ENCODE measurements at places on chromosomes 16 and 17.

GRCh38 chr17:1977583-1978395 is 47.3 kb downstream of the RTN4RL1 start:
- no peak for DNase-seq

- no peak for DNase-seq
Observed at GRCh38 chr16:54080524-54081008, 206.0 kb downstream of the IRX3 start.

DNA sequence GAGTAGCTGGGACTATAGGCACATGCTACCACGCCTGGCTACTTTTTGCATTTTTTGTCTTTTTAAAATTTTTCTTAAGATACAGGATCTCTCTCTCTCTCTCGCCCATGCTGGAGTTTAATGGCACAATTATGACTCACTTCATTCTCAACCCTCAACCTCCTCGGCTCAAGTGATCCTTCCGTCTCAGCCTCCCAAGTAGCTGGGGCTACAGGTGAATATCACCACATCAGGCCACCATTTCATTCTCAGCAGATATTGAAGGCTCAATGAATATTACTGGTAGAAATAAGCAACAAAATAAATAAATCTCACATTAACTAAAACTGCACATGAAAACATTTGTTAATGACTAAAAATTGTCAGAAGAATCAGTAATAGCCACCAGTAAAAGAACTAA is 41.7 kb downstream of the BRIP1 start:
- no peak for DNase-seq

DNA sequence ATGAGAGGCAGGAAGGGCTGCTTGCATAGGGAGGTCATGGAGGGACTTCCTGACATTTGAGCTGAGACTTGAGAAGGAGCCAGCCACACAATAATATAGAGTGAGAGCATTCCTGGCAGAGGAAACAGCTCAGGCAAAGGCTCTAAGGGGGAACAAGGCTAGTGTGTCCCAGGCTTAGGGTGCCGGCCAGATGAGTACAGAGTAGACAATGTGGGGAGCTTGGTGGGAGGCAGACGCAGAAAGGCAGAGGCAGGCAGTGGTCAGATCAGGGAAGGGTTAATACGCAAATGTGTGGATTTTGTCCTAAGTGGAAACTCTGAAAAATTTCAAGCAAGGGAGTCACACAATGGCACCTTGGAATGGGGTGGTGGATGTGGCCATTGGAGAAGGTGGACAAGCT is 31.3 kb downstream of the CD300LB start:
- no peak for DNase-seq

DNA sequence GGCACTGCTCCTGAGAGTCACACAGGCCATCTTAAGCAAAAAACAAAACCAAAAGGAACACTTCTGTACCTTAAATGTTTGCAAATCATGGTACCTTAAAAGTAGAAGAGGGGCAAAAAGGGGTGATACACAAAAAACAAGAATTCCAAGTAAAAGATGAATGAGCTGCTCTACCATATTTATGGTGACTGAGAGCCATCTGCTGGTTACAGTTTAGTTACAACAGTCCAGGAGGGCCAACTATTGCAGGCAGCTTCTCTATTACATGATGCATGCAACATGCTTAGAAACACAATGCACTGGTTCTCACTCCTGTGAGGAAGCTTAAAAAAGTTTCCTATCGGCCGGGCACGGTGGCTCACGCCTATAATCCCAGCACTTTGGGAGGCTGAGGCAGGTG is 53.5 kb downstream of the STX8 start:
- DNase-seq = peak; percentile 32

DNA sequence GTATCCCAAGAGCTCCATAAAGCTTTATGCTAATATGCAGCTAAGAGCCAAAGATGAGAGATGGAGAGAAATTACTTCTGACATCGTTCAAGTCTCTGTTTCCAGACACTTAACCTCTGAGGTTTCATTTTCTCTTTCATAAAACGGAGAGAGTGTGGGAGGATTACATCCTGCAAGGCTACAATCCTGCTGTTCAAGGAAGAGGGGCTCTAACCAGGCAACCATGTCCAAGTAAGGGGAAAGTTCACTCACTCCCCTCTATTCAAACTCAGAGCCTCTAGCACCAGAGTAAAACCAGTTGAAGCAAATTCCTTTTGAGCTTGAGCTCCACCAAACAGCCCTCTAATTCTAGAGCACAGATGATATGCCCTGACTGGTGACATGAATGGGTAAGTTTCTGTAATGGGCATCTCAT is 397.4 kb downstream of the NPIPA8 start:
- DNase-seq = peak; percentile 14

GRCh38 chr16:53043428-53043831 is 9.3 kb downstream of the CHD9NB start:
- DNase-seq = no peak

- no peak for DNase-seq
Observed at GRCh38 chr16:69423189-69423588, 1.2 kb upstream of the CYB5B start.

DNA sequence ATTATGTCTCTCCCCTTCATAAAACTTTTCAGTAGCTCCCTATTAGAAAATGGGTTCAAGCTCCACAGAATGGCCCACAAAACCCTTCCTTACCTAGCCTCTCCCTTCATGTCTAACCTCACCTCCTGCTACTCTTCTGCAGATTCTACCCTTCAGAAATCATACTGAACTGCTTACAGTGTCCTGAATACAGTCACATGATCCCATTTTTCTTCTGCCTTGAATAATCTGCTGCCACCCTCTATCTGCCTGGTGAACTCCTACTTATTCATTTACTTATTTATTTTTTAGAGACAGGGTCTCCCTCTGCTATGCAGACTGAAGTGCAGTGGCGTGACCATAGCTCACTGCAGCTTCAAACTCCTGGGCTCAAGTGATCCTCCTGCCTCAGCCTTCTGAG is 15.0 kb downstream of the LASP1NB start:
- DNase-seq = no peak

DNA sequence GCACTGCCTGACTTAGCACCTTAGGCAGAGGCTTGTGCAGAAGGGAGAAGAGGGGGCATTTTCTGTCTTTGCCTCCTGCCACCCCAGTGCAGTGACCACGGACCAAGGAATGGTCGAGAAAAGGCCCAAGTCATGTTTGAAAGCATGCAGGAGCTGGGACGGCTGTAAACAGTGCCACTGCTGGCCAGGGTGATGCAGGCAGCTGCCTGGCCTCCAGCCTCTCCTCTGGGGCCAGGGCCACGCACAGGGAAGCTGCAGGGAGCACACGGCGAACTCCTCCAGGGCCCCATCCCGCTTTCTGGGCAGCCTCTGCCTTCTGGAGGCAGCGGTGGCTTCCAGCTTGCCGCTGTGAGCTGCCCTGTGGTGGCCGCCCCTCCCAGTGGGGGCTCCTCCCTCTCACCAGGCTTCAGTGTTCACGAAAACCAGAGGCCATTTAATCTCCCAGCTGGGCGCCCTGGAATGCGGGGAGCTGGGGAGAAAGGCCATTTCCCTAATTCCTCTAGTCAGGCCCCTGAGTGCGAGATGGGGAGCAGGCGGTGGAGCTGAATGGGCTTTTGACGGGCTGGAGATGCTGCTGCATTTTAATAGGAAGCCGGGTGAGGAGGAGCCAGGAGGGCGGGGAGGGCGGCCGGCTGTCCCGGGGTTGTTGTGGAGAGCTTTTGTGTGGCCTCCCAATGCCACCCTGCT is 28.7 kb upstream of the DNAI2 start:
- peak; percentile 23 for DNase-seq

DNA sequence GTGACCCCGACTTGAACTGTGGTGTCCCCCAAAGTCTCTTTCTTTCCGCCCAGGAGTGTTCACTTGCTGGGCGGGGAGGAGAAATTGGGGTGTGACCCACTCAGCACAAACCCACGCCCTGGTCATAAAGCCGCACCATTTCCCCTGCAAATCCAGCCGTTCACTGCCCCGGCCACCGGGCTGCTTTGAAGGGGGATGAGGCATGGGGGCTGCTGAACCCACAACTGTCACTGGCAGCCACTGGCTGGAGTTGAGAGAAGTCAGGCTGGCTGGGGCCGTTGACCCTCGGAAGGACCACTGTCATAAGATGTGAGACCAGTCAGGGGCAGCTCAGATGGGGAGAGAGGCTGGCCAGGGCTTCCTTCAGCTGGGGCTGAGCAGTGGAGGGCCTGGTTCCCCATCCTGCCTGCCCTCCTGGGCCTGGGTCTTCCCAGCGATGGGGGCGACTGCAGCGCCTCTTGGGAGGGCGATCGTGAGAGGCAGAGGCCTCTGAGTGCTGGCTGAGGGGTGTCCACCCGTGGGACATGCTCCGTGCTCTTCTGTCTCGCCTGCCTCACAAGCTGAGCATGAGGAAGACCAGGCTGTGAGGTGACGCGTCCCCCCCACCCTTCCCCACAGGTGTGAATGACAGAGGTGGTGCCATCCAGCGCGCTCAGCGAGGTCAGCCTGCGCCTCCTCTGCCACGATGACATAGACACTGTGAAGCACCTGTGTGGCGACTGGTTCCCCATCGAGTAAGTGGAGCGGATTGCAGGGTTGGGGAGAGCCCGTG is 19.5 kb downstream of the C16orf90 start:
- no peak for DNase-seq

DNA sequence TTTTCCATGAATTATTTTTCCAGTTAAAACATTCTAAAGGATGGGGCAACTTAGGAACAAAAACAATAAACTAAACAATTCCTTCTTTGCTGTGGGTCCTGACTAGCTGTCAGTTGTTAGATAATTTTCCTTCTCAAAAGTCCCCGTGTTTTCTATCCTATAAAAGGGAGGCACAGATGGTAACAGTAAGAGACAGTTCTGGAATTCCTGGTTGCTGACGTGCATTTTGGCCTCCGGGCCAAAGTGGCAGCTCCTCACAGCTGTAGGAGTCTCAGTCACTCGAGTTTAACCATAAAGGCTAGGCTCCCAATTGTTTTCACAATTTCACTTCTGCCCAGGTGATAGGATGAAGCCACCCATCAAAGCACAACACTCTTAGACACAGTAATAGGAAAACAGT is 77.0 kb upstream of the ZNF423 start:
- no peak for DNase-seq

- DNase-seq = no peak
Observed at GRCh38 chr17:34485999-34486398, 93.4 kb upstream of the TMEM132E start.

- DNase-seq = no peak
Observed at GRCh38 chr16:72876221-72876620, 171.7 kb downstream of the ZFHX3 start.

DNA sequence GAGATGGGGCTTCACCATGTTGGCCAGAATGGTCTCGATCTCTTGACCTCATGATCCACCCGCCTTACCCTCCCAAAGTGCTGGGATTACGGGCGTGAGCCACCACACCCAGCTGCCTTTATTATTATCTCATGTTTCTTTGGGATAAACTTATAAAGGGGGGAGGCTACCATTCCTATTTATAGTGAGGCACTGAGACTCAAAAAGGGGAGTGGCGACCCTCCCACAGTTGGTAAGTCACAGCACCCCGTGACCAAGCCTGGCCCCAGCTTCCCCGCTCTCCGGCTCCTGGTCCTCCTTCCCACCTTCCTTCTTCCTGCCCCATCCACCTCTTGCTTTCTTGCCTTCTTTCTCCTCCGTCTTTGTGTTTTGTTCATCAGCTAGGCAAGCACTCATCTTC is 5.2 kb downstream of the MYH3 start:
- DNase-seq = no peak

- no peak for DNase-seq
Observed at GRCh38 chr16:31201582-31202413, 762 bp downstream of the PYCARD start.

- DNase-seq = no peak
Observed at GRCh38 chr17:70604854-70605253, 435.5 kb downstream of the KCNJ2 start.

- DNase-seq = no peak
Observed at GRCh38 chr17:82667668-82668000, 19.4 kb upstream of the WDR45B start.

- DNase-seq = peak; percentile 88
Observed at GRCh38 chr16:57115514-57116182, 23.3 kb downstream of the CPNE2 start.

DNA sequence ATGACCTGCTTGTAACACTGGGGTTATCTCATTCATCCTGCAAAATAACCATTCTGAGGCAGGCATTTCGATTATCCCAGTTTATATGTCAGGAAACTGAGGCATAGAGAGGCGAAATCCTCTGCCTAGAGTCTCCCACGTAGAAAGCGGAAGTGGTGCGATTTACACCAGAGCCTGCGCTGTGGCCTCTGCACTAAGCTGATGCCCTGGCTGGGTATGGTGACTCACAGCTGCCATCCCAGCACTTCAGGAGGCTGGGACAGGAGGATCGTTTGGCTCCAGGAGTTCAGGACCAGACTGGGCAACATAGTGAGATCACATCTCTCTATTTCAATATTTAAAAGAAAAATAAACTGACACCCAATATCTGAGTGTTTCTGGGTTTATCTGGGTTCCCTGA is 59.3 kb upstream of the BCO1 start:
- no peak for DNase-seq

All from NCI-H2227 treated with DMSO at 0.1 percent for 48 hours (cell line).